Naive B cell (primary cell): ENCODE measurements at places on chromosomes 12 and 14. TPM values are rescaled to one million over a fixed set of nuclear protein-coding genes. Genes with fewer than 3 reads are reported as not detected.

ANKRD33 gene
- not detected for polyA plus RNA-seq

DNA sequence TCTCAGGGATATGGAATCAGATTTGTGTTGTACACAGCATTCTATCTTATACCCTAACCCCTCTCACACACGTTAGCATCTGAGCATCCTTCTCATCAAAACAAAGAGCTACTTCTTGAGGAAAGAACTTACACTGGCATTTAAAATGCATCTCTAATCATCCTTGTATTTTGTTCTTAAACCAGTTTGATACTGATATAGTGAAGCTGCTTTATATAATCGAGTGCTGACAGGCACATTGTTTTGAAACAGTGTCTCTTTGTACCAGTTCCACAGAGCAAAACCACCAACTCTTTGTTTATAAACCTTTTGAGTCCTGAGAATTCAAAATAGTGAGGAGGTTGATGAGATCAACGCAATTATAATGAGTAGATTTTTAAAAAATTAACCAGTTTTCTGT is 8.8 kb downstream of the GPR33 start:
- no peak for DNase-seq

- DNase-seq: no peak
Observed at GRCh38 chr12:21910657-21911056, 30.6 kb downstream of the ABCC9 start.

DNA sequence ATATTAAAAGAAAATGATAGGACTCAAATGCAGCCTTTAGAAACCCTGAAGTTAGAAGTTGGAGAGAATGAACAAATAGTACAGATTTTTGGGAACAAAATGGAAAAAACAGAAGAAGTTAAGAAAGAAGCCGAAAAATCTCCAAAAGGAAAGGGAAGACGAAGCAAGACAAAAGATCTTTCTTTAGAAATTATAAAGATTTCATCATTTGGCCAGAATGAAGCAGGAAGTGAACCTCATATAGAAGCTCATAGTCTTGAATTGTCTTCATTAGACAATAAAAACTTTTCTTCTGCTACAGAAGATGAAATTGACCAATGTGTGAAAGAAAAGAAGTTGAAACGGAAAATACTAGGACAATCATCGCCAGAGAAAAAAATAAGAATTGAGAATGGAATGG is 31.4 kb upstream of the TOMM20L start:
- no peak for DNase-seq

GRCh38 chr12:19916196-19916753 is 452.1 kb upstream of the PDE3A start:
- no peak for DNase-seq
